Activated CD8-positive, alpha-beta memory T cell treated with anti-CD3 and anti-CD28 coated beads for 4 hours (primary cell): ENCODE measurements at places on chromosomes 16 and 17.

DNA sequence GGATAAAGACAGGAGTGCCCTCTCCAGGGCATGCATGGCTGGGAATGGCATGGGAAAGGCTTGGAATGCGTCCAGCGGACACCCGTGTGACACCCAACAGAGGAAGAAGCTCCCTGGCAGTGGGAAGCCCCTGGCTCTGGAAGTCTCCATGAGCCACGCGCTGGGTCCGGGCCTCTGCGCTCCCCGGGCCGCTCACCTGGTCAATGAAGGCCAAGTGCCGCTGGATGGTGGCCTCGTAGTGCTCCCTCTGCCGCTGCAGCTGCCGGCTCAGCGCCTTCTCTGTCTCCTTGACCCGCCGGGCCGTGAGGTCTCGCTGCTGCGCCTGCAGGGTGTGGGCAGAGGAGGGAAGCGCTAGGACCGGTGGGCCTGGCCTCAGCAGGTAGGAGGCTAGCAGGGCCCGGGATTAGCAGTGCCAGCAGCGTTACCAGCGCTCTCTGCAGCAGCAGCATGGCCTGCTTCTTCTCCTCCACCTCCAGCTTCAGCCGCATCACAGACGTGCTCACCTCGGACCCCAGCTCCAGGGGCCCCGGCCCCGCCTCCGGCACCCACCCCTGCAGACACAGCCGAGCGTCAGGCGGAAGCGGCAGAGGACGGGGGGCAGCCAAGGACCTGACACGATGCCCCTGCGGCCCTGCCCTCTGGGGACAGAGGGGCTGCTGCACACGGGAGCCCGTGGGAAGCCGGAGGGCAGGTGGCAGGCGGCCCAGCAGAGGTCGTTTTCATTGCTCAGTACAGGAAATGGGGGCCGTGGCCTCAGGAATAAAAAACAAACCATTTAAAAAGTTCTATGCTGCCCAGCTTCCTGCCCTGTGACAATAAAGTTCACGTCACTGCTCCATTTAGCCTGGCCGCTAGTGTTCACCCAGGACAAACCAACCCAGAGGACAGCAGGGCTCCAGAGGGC, 26.0 kb downstream of the CEP131 start:
- no peak for DNase-seq

- no peak for DNase-seq
Measured at GRCh38 chr17:67168496-67168895, 76.5 kb downstream of the HELZ start.

DNA sequence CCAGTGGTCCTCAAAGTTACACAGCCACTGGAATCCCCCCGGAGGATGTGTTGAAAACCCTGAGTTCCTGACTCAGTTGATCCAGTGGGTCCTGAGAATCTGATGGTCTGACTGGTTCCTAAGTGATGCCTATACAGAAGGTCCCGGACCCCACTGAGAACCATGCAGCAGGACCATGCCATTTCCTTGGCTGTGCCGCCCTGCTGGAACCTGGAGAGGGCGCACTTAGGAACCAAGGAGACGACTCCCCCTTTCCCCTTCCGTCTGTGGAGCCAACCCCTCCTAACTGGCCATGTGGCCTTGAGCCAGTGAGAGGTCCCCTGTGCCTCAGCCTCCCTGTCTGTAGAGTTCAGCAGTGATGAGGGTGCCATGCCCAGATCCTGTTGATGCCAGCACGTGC, 22.0 kb downstream of the C16orf74 start:
- DNase-seq = no peak

DNA sequence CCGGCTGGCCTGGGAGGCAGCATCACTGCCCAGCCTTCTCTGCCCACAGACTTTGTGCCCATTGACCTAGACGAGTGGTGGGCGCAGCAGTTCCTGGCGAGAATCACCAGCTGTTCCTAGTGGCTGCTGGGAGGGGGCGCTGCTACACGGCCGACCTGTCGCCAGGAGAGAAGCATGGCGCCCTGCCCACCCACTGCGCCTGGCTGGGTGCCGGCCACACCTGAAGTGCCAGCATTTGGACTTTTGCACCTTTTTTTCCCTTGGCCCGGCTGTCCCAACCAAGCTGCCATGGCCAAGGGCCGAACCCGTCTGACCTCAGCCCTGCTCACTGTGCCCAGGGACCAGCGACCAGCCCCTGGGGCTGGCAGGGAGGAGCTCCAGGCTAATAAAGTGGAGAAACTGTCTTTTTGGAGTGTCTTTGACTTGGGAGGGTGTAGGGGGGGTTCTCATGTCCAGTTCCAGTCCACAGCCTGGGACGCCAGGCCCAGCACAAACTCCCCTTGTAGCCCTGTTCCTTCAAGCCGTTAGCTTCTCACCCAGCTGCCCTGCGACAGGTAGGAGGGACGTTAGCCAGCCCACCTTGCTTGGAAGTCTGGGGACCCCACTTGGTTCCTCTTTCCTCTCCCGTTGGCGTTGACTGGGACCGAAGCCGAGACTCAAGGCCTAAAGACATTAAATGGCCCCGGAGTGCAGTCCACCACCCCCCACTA, 939 bp upstream of the WDR90 start:
- DNase-seq = no peak

- DNase-seq = no peak
Measured at GRCh38 chr17:951325-952132, 28.0 kb downstream of the NXN start.

GRCh38 chr16:56870276-56870888, 5.4 kb downstream of the SLC12A3 start:
- no peak for DNase-seq

GRCh38 chr17:68036304-68037147, 991 bp downstream of the KPNA2 start:
- no peak for DNase-seq

GRCh38 chr16:83785455-83785854, 22.3 kb upstream of the HSBP1 start:
- DNase-seq = no peak

- DNase-seq = no peak
Measured at GRCh38 chr16:71637398-71637797, 11.4 kb downstream of the MARVELD3 start.

DNA sequence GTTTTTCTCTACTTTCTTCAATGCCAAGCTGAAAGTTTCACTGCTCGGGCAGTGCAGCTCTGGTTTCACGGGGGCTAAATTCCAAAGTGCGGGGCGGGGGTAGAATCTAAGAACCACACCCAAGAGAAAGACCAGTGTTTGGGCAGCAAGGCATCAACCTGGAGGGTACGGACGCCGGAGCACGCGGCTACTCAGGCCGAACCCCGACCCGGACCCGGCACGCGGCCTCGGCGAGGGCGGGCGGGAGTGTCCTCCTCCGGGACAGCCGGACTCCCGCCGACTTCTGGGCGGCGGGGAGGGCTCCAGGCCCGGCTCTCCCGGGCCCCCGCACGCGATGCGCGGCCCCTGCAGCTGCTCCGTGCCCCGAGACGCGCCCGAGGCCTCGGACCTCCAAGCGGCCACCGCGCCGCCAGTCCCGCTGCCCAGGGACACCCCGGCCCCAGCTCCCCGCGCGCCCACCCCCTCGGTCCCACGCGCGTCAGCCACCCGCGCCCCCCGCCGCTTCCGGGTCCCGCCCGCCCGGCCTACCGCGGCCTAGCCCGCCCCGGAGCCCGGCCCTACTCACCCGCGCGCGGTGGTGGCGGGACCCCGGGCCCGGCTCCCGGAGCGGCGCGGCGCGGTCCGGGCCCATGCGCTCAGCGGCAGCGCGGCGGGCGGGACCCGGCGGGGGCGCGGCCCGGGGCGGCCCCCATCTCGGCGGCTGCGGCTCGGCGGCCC, 561 bp downstream of the AXIN1 start:
- no peak for DNase-seq

DNA sequence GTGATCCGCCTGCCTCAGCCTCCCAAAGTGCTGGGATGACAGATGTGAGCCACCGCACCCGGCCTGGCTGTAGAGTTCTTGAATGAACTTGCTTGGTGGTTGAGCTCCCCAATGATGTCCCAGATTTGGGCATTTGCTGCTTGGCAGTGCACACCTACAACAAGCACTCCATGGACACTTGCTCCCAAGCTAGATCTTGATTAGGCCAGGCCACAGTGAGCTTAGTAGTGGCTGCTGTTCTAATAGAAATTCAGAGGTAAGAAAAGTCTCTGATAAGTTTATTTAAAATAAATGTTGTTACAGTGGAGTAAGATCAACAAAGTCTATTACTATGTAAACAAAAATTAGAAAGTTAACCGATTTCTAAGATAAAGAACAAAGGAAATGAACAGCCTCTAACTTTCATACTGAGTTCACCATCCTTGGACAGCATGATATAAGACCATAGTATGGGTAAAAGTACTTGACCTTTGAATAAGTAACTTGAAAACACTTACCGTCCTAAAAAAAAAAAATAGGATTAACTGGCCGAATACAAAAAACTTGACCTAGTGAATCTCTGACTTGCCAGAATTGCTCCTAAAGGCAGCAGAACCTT, 951 bp downstream of the TMED6 start:
- no peak for DNase-seq

- DNase-seq = peak; percentile 24
Measured at GRCh38 chr17:43576563-43577229, 30.6 kb upstream of the ETV4 start.

DNA sequence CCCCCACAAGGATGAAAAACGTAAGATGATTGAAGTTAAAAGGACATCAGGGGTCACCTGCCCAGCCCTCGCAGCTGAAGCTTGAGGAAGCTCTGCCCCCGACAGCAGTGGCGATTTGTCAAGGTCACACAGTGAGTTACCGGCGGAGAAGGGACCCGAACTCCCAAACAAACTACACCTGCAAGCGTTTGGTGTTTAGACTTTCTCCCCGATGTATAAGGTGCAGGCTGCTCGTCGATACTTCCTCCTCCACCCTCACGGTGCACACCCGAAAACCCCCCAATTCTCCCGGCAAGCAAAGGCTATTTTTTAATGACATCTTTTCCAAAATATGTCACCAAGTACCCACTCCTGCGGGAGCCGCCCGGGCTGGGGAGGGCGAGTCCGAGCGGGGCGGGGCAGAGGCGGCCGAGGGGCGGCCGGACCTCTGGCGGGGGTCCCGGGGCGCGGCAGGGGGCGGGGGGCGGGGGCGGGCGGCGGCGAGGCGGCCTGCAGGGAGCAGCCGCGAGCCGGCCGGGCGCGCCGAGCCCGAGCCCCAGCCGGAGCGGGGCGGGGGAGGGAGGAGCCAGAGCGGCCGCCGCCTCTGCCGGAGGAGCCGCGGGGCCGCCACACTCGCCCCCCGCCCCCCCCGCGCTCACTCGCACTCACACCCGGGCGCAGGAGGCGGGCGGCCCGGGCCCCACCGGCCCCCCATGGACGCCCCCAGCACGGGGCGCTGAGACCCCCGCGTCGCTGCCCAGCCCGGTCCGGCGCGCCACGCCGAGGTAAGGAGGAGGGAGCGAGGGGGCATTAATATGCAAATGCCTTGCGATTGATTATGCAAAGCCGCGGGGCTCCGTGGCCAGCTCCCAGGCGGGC, at the start of gene THRA:
Gene THRA, plus strand, starts transcription at position 637 of the 858 bp plus-strand sequence. CDS start 11,524 bp downstream, outside the sequence.
- peak; percentile 30 for DNase-seq

GRCh38 chr17:67376415-67376736, 705 bp upstream of the PITPNC1 start:
- no peak for DNase-seq

DNA sequence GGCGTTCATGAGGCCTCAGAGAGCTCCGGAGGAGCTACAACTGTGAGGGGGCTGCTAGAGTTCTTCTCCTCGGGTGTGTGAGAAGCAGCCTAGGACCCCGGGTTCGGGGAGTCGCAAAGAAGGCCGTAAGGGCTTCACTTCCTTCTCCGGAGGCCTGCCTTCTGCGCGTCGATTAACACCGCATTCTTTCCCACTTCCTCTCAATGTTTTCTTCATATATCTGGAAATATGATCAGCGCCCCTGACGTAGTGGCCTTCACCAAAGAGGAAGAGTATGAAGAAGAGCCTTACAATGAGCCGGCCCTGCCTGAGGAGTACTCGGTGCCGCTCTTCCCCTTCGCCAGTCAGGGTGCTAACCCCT, 449 bp downstream of the SMCR8 start:
- DNase-seq = no peak
